Lung microvascular endothelial cell (primary cell): ENCODE measurements at places on chromosomes 3 and 15. TPM values are rescaled to one million over a fixed set of nuclear protein-coding genes. Genes with fewer than 3 reads are reported as not detected.

The RHCG gene
- total RNA-seq, result not detected in 2 replicates

- DNase-seq, result no peak
Measured at GRCh38 chr3:171453180-171453886, 6.9 kb downstream of the TNIK start.

The CALML4 gene
- 1.1 and 1.4 TPM in 2 replicates for total RNA-seq

- no peak for DNase-seq
Measured at GRCh38 chr3:137687181-137687879, 76.8 kb upstream of the SOX14 start.

GRCh38 chr3:36763850-36764703, at the start of gene DCLK3:
TSS of gene DCLK3 (minus strand) at chr3:36764553. CDS start at chr3:36764263, 290 bp downstream.
- DNase-seq, result no peak

GRCh38 chr3:186895406-186895805, 34.9 kb upstream of the ST6GAL1 start:
- DNase-seq, result no peak

The PLSCR4 gene
- 494 and 1,169 TPM in 2 replicates for total RNA-seq

- no peak for DNase-seq
Measured at GRCh38 chr3:168533600-168533999, 437.9 kb upstream of the GOLIM4 start.

- no peak for DNase-seq
Measured at GRCh38 chr3:58256061-58256460, 18.5 kb downstream of the ABHD6 start.

DNA sequence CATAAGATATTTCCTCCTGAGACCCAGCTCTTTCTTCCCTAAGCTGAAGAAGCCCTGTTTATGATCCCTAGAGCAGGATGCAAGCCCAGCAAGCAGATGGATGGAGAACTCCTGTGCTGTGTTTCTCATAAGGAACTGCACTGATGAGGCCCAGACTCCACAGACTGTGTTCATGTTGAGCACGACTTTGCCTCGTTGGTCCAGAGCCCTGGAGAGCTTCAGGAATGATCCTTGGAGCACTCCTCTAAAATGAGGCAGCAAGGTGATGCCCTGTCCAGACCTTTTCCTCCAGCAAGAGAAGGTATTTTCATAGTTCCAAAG, 83.8 kb downstream of the MYLK start:
- no peak for DNase-seq

The CPLX3 gene
- total RNA-seq, result not detected in 2 replicates

GRCh38 chr15:44532689-44533088, 4.3 kb upstream of the EIF3J start:
- DNase-seq, result no peak

The CKMT1B gene
- not detected in 2 replicates for total RNA-seq

The ECE2 gene
- total RNA-seq, result not detected in 2 replicates

The ADCY5 gene
- under 0.01 and 1.4 TPM in 2 replicates for total RNA-seq

The ALDH1A3 gene
- 16.1 and 22.2 TPM in 2 replicates for total RNA-seq

The PCLAF gene
- 4.8 and 21.1 TPM in 2 replicates for total RNA-seq

- no peak for DNase-seq
Measured at GRCh38 chr15:49024840-49025239, 21.4 kb downstream of the SECISBP2L start.

DNA sequence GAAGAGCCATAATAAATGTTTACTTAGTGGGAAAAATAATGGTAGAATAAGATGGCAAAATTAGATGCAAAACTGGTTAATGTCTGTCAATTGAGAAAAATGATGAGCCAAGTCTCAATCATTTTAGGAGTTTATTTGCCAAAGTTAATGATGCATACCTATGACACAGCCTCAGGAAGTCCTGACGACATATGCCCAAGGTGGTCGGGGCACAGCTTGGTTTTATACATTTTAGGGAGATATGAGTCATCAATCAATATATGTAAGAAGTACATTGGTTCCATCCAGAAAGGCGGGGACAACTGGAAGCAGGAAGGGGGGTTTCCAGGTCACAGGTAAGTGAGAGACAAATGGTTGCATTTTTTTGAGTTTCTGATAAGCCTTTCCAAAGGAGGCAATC, 31.5 kb downstream of the CLEC3B start:
- DNase-seq, result no peak

GRCh38 chr3:148439254-148439822, 258.4 kb upstream of the AGTR1 start:
- no peak for DNase-seq

- no peak for DNase-seq
Measured at GRCh38 chr15:101368086-101368780, 73.2 kb upstream of the SNRPA1 start.

DNA sequence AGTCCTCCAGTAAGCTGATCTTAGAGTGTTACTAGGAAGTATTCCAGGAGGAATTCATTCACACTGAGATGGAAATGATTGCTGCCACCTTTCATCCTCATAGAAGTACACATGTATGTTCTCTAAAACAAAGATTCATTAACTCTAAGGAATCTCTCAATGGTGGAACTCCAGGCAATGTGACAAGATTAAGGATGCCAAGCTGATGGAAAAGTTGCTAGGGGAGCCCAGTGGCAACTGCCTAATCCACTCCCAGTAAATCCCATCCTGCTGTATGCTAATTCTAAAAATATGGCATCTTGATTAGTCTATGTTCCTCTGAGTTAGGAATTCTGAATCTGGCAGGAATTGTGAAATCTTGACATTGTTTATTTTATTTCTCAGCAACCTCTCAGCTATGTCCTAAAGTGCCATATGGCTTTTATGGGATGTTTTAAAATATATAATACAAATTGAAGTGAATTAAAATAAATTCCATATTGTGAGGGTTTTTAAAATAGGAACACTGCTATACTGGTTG, 210.0 kb upstream of the TRIM42 start:
- no peak for DNase-seq

DNA sequence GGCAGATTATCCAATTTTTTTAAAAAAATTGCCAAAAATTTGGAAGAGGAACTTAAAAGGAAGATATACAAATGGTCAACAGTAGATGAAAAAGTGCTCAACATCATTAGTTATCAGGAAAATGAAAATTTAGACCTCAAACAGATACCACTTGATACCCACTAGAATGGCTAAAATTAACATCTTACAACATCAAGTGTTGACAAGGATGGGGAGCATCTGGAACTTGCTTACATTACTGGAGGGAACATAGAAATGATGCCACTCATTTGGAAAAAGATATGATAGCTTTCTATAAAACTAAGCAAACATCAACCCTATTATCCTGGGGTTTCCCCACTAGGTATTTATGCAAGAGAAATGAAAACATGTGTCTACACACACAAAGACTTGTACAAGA, 284.5 kb upstream of the CHRNA7 start:
- DNase-seq, result no peak

The CP gene
- under 0.01 and 0.60 TPM in 2 replicates for total RNA-seq

- DNase-seq, result no peak
Measured at GRCh38 chr15:27495963-27496459, 525.0 kb downstream of the GABRG3 start.

DNA sequence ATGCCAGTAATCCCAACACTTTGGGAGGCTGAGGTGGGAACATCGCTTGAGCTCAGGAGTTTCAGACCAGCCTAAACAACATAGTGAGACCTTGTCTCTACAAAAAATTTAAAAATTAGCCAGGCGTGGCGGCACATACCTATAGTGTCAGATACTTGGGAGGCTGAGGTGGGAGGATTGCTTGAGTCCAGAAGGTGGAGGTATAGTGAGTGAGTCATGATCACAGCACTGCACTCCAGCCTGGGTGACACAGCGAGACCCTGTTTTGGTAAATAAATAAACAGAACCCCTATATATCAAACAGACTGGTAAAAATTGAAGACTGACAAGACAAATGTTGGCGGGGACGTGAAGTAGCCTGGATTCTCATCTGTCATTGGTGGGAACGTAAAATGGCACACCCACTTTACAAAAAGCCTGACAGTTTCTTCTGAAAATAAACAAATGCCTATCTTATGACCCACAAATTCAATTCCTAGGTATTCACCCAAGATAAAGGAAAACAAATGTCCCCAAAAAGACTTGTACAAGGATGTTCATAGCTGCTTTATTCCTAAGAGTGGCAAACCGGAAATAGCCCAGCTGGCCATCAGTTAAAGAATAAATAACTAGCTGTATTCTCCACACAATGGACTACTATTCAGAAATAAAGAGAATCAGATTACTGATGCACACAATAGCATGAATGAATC, 47.0 kb upstream of the GK5 start:
- DNase-seq, result no peak

The RHO gene
- total RNA-seq, result not detected in 2 replicates

The RAB5A gene
- total RNA-seq, result 60.4 and 75.2 TPM in 2 replicates

DNA sequence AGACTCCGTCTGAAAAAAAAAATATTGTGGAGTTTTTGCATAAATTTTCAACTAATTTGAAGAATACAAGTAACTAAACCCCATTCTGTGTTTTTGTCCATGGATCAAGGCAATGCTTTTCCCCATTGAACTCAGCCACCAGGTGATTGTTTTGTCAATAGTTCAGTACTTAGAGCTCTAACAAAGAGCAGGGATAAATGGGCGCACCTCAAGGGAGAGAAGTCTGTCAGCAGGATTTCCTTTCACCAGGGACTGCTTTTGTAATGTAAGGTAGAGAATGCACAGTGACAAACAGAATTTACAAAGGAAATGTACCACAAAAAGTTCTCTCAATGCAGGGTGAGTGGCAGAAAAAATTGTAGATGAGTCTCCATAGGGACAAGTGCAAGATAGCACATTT, 10.8 kb upstream of the ATP13A5 start:
- no peak for DNase-seq

DNA sequence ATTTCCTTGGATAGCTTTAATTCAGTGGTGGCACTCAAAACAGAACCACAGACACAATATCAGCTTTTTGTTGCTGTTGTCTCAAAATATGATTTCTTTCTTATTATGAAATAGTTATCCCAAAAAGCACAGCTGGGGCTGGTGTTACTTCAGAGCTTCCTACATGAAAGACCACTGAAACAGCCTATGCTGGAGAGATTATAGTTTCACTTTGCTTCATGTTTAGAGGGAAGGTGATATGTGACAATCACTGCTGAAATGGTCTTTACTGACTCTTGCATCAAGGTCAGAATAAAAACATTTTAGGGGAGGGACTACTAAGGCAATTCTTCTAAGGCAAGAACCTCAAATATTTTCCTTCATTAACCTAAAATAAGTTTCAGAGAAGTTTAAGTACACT, 190.7 kb downstream of the TNIK start:
- peak; percentile 43 for DNase-seq

- DNase-seq, result no peak
Measured at GRCh38 chr3:182889948-182890629, 90.2 kb downstream of the DCUN1D1 start.

The TM4SF18 gene
- total RNA-seq, result 150 and 273 TPM in 2 replicates

The CPNE4 gene
- not detected in 2 replicates for total RNA-seq

- DNase-seq, result peak; percentile 86
Measured at GRCh38 chr3:177810162-177810623, 612.9 kb upstream of the TBL1XR1 start.

GRCh38 chr3:120420928-120421551, 29.8 kb downstream of the FSTL1 start:
- DNase-seq, result peak; percentile 61

The KLHL40 gene
- total RNA-seq, result not detected in 2 replicates

DNA sequence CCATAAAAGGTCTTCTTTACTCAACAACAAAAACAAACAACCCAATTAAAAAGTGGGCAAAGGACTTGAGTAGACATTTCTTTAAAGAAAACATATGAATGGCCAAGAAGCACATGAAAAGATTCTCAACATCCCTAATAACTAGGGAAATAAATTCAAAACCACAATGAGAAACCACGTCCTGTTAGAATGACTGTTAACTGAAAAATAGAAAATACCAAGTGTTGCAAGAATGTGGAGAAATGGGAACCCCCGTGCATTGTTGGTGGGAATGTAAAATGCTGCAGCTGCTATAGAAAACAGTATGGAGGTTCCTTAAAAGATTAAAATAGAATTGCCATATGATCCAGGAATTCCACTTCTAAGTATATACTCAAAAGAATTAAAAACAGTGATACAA, 34.8 kb downstream of the NMNAT3 start:
- DNase-seq, result no peak

DNA sequence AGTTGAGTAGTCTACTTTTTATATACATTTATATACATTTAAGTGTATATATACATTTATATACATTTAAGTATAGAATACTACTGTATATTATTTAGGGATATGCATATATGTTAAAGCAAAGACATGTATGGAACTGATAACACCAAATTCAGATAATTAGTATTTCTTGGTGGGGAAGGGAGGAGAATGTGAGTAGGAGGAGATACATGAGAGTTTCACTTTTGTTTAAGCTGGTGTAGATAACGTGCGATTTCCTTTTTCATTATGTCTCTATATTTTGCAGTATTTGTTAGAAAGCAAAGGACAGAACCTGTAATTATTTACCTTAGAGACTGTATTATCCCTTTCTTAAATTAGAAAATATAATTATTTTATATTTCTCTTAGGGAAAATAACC, 16.6 kb upstream of the NIT2 start:
- no peak for DNase-seq

GRCh38 chr3:112345681-112346080, 12.7 kb downstream of the CD200 start:
- no peak for DNase-seq

The GP5 gene
- total RNA-seq, result under 0.01 and 0.20 TPM in 2 replicates

- peak; percentile 94 for DNase-seq
Measured at GRCh38 chr3:179071323-179072099, at the start of gene ZMAT3. TSS of gene ZMAT3 (minus strand) at chr3:179071809. CDS start at chr3:179067752, 4,057 bp downstream.

- DNase-seq, result no peak
Measured at GRCh38 chr3:128946411-128946810, 47.5 kb downstream of the CFAP92 start.

The IGDCC3 gene
- under 0.01 TPM in 1 of 2 replicates, not detected in the other for total RNA-seq

DNA sequence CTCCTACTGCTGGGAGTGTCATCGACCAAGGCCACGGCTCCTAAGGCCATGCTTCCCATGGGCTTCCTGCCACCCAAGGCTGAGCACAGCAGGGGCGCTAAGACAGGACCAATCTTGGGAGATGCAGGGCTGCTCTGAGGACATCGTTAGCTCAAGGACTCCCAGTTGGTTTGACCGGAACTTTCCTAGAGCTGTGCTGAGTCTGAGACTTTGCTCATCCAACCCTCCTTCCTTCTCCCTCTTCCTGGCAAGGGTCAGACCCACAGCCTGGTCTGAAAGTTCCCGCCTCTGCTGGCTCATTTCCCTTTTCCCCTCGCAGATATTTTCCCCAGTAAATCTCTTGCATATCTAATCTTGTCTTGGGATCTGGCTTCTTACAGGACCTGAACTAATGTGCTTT, 57.2 kb downstream of the EPHB3 start:
- DNase-seq, result no peak
